ENCODE measurements at places on chromosomes 1 and 21.

DNA sequence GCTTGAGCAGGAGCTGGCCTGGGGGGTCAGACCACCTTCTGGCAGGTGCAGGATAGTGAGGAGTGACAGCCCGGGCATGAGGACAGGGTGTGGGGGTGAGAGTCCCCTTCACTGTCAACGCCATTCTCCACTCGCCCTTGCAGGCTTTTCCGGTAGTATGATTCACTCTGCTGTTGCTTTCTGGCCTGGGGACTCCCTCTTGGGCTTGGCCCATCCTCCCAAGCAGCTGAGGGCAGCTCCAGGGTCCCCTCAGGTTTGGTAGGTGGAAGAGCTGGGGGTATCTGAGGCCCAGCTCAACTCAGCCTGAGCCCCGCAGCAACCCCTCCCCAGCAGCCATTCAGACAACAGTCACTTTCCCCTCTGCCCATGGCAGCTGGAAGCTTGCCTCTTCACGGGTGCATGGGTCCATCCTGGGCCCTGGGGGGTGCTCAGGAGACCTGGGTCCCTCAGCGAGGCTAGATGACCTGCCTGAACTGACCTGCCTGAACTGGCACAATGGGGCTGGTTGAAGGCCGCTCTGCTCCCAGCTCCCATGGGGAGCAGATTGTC, 1.3 kb downstream of the CLDN19 start:
- no peak for DNase-seq

DNA sequence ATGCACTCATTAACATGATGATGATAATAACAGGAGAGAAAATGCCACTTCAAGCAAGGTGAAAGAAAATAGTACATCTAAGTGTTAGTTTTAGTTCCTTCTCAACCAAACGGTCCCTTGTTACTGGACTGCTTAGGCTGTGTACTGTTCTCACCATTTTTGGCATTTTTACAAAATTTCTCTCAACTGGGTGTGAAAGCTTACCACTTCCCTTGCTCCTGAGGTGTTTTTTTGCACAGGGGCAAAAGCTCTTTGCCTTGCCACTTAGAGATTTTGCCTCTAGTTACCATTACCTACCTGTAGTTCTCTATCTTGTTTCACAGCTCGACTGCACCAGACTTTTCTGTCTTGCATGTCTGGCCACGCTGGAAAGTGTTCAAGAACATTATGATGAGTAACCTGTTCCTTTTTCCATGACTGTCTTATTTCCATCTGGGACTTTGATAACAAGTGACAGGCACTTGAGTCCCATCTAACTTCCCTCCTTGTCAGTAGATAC, 10.7 kb downstream of the NEK7 start:
- DNase-seq, result no peak

GRCh38 chr1:12629985-12630760, 12.2 kb upstream of the DHRS3 start:
- DNase-seq, result no peak

DNA sequence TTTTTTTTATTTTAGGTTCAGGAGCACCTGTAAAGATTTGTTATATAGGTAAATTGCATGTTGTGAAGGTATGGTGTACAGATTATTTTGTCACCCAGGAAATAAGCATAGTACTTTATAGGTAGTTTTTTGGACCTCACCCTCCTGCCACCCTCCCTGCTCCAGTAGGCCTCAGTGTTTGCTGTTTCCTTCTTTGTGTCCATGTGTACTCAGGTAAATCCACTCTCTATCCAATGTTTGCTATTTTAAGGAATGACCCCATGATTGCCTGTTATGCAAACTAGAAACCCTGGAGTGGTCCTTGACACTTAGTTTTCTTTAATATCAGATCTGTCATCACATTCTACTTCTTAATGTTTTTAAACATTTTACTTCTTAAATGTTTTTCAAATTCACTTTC, 33.9 kb downstream of the LHX9 start:
- no peak for DNase-seq

DNA sequence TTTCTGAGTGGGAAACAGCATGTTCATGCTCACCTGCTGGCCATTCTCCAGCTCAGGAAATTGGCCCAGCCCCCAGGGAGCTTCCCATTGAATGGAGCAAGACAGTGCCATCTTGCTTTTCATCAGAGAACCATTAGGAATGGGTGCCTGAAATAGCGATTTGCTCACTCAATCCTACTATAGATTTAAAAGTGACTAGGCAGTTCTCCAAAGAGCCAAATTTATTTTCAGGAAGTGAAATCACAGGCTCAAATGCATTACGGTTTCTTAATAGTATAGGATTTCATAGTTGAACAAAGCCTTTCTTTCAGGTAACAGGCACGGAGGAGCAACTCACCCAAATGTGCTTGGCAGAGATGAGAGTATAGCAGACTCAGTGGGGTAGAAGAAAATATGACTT, 272.1 kb downstream of the GRIK1 start:
- DNase-seq, result no peak

DNA sequence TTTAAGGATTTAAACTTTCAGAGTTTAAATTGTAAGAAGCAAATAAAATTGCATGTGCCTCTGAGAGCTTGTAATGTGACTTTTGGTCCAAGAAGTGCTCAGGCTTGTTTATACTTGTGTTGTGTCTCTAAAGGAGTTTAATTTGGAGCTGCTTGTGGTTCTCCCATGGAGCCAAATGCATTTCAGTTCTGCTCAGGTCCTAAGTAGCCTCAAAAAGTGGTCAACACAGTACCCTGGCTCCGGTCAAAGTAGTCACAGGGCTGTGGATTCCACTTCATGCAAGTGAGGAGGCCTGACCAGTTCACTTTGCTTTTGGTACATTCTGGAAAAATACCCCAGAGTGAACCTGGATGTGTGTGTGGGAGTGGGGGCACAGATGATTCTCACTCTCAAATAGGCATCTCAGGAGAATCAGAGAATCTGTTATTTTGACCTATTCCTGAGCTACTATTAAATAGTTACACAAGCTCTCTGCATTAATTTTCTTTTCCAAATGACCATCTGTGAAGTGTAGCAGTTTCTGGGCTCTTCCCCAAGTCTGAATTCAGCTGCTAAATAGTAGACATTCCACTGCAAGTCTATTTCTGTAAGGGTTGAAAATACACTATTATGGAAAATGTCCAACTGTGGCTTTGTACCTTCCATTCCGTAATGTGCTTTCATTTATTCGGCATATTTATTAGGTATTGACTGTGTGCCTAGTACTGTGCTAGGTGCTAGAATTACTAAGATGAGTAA, 31.7 kb upstream of the AGO1 start:
- no peak for DNase-seq

DNA sequence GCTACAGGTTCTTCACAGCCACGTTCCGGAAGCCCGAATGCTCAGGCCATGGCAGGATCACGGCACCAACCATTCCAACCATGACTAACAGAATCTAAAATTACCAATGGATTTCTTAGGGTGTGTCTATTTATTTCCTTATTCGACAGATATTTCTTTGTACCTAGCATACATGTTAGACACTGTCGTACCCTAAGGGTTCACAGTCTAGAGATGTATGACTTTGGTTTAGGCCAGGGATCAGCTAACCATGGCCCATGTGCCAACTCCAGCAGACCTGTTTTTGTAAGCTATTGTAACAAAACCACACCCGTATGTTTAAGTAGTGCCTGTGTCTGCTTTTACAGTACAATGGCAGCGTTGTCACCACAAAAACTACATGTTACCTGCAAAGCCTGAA, 167.0 kb downstream of the NR5A2 start:
- no peak for DNase-seq

DNA sequence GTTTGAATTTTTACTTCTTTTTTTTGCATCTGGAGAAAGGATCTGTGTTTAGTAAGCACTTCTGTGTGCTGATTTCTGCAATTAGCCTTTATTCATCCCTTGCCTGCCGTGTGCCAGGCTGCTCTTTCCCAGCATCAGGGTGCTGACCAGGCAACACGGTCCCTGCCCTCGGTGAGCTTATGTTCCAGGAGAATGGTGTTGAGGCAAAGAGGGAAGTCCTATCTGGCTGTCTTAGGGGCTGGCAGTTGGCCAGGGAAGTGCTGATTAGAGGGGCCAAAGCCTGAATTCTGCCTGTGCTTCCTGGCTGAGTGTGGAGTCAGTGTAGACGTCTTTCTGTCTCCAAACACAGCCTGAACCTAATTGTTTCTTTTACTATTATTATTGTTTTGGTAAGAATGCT, 187.1 kb downstream of the CAMTA1 start:
- DNase-seq, result no peak

DNA sequence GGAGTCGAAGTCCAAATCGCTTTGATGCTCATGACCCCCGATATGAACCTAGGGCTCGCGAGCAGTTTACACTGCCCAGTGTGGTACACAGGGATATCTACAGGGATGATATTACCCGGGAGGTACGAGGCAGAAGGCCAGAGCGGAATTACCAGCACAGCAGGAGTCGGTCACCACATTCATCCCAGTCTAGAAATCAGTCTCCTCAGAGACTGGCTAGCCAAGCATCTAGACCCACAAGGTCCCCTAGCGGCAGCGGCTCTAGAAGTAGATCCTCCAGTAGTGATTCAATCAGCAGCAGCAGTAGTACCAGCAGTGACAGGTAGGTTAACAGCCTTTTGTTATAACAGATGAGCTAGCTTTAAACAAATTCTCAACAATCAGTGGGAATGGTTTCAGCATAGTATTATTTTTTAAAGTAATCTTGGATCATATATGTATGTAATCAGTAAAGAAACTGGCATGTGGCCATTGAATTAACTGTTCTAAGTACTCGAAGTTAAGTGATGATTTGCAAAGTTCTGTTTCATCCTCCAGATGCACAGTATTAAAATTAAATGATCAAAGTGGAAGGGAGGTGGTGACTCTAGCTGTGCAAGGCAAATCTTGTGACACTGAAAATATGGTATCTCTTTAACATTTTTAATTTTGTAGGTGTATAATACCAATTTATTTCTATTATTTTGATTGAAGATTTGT, 29.0 kb downstream of the SPEN start:
- no peak for DNase-seq

- no peak for DNase-seq
Observed at GRCh38 chr1:211616231-211616964, 37.4 kb upstream of the SLC30A1 start.

DNA sequence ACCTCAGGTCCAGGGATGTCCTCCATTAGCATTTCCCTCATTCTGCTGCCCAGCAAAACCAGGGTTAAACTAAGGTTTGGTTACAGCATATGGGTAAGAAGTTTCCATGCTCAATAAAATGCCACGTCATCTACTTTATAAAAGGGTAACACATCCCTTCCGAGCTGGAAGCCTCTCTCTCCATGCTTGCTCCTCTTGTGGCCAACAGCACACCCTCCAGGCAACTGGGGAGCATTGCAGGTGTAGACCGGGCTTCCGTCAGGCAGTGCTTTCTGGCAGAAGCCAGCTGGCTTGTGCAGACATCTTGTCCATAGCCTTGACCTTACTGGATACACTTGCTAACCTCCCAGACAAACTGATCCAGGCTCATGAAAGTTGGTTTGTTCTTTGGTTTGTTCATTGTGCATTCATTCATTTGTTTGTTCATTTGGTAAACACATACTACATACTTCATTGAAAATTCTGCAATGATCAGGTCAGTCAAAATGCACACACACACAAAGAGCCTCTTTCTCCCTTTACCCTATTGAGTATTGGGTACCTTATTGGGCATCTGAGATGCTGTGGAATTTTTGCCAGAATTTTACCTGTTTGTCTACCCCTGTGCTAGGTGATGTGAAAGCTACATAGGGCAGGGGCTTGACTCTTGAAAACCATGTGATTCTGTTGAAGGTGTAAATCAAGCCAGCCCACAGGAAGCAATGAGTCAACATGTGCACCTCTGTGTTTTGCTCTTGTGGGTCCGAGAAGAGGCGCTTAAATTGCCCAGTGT, 422.8 kb downstream of the CAMTA1 start:
- no peak for DNase-seq

DNA sequence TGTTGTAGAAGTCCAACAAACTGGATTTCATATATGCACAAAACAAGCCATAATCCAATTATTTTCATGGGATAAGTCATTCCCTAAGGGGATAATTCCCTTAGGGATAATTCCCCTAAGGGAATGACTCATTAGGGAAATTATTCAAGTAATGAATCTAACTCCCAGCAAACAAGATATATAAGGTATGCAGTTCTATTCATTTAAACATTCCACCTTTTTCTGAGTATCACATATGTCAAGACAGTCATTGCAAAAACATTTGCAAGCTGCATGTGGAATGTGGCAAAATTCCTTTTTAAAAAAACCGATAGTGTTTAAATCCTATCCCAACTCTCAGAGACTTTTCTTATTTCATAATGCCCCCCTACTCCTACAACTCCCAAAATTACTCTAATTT, 131.2 kb downstream of the AKT3 start:
- DNase-seq, result no peak

GRCh38 chr1:165858364-165858823, 31.0 kb downstream of the UCK2 start:
- no peak for DNase-seq

GRCh38 chr1:40363721-40364120, 9.8 kb upstream of the SMAP2 start:
- no peak for DNase-seq
